ENCODE measurements at places on chromosomes 2 and 18.

GRCh38 chr2:120224256-120224655, 1.1 kb upstream of the TMEM185B start:
- no peak for DNase-seq

- peak; percentile 87 for DNase-seq
Observed at GRCh38 chr2:218272531-218273212, 2.4 kb downstream of the PNKD start.

GRCh38 chr2:162925595-162925994, 87.0 kb upstream of the KCNH7 start:
- DNase-seq, result no peak

- DNase-seq, result no peak
Observed at GRCh38 chr2:17708501-17708900, 45.1 kb downstream of the SMC6 start.

GRCh38 chr2:41087946-41088345, 636.1 kb upstream of the SLC8A1 start:
- no peak for DNase-seq

GRCh38 chr18:13319629-13320028, 101.1 kb downstream of the LDLRAD4 start:
- DNase-seq, result no peak

Measured in CD4-positive, alpha-beta T cell treated with Interleukin-17A for 1 hour (primary cell).